NCI-H2081 treated with DMSO at 0.1 percent for 48 hours (cell line): ENCODE measurements at places on chromosomes 2 and 18.

GRCh38 chr18:45008694-45009413 lies 328.2 kb downstream of the SETBP1 start:
- no peak for DNase-seq

GRCh38 chr2:157725846-157726245 lies 97.2 kb upstream of the ACVR1C start:
- DNase-seq: no peak

GRCh38 chr2:121911036-121911435 lies 155.6 kb downstream of the TSN start:
- no peak for DNase-seq

DNA sequence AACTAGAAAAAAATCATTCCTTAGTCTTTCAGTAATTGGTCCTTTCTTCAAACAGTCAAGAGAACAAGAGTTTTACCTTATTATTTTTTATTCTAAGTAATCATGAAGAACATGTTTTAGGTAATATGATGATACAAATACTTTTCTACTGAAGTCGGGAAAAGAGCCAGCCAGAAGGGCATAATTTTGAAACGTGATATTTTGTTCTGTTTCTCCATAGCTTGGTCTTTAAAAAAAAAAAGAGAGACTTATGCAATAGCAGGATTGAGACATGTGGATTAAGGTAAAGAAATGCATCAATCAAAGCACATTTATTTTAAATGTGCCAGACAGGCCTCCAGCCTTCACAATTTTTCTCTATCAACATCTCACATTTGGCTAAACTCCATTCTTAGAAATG lies 1016.8 kb downstream of the CNTNAP5 start:
- DNase-seq: no peak

- DNase-seq: no peak
These were observed 37.2 kb downstream of the AQP12A start for GRCh38 chr2:240728827-240729226.

DNA sequence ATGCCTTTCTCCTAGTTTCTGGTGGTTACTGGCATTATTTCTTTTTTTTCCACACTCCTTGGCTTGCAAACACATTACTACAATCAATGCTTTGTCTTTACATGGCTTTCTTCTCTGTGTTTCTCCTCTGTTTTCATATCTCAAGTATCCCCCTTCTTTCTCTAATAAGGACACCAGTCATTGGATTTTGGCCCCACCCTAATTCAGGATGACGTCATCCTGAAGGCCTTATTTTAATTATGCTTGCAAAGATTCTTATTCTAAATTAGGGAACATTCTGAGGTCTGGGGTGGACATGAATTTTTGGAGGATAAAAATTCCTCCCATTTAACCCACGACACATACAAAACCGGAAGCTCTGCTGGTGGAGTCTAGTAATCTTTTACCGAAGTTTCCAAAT lies 1556.6 kb downstream of the DPP10 start:
- no peak for DNase-seq
